NCI-H2081 (cell line): ENCODE measurements at places on chromosomes 1 and 21.

DNA sequence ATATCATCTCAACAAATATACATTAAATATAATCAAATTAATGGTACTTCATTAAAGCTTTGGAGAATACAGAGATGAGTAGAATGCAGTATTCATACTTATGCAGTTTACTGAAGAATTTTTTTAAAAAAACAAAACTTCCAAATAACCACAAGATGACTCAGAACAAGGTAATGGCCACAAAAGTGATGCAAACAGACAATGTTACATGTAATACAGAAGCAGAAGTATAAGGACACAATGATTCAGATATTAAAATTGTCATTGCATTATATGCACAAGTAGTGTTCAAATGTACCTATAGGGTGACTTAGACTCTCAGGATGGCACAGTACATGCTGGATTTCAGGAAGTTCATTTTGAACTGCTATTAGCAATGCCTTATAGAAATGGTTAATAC, 227.2 kb upstream of the ST6GALNAC5 start:
- no peak for DNase-seq

DNA sequence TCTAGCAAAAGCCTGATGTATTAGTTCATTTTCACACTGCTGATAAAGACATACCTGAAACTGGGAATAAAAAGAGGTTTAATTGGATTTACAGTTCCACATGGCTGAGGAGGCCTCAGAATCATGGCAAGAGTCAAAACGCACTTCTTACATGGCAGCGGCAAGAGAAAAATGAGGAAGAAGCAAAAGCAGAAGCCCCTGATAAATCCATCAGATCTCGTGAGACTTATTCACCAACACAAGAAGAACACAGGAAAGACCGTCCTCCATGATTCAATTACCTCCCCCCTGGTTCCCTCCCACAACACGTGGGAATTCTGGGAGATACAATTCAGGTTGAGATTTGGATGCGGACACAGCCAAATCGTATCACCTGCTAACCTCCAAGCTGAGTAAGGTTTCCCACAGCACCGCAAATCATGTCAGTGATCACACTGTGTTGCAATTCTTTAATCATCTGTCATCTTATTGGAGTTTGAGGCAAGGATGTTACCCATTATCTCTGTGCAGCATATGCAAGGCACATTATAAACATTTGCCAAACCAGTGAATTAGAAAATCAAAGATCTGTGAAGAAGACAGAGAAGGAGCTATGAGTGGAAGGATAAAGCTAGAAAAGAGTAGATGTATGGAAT, 128.5 kb downstream of the ZNF281 start:
- no peak for DNase-seq

- no peak for DNase-seq
These were observed 13.6 kb downstream of the KLHDC7A start for GRCh38 chr1:18494304-18494703.

GRCh38 chr1:160437432-160438316, 37.3 kb downstream of the VANGL2 start:
- no peak for DNase-seq

GRCh38 chr1:222068937-222069336, 327.0 kb upstream of the DUSP10 start:
- DNase-seq = no peak
